ENCODE measurements at places on chromosomes 2 and 18.

DNA sequence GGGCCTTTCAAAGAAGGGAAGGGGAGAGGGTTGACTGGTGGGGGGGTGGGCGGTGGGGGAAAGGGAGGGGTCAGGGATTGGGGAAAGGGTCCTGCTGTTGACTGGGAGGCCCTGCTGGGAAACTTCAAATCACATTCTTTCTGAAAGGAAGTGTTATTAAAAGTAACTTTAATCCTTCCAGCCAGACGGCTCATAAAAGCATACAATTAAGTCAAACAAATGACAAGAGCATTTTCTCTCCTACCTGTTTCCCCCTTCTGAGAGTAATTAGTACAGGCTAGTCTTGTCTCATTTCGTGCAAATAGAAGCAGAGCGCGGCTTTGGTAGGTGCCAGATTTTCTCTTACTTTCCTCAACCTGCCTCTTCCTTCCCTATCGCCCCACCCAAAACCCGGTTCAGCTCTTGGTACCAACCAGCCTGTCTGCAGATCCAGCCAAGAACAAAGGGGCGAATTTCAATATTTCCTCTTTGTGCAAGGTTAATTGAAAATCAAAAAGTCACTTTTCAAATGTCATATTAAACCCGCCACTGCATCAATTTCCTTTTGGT, 2112.6 kb upstream of the PIK3C3 start:
- DNase-seq = no peak

DNA sequence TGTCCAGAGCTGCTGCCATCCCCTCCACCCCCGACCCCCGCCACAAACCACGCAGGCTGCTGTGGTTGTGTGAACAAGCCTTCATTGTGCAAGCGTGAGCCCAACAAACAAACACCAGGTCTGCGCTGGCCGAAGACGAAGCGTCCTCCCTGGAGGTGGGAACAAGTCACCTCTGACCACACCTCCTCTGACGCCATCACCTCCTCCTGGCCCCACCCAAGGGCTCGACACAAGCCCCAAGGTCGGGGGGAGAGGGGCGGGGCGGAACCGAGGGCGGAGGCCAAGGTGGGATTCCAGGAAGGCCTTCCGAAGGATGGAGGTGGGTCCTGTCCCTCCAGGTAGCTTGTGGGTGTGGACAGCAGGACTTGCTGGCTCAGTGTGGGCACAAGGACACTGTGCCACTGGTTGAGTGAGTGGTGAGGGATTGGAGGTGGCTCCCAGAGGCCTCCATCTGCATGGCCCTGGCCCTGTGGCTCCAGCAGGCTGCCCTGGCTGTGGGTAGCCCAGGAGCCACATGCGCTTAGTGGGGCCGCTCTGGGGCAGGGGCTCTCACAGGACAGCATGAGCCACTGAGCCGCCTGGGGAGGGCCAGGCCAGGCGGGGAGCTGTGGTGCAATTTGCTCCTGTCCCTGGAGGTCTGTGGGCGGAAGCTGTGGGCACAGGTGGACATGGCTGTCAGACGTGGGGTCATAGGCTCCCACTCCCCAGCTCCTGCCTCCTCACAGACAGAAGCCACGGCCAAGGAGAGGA, 7.4 kb upstream of the GPR17 start:
- DNase-seq = no peak

- DNase-seq = no peak
Measured at GRCh38 chr2:178114462-178114861, 2.2 kb downstream of the RBM45 start.

DNA sequence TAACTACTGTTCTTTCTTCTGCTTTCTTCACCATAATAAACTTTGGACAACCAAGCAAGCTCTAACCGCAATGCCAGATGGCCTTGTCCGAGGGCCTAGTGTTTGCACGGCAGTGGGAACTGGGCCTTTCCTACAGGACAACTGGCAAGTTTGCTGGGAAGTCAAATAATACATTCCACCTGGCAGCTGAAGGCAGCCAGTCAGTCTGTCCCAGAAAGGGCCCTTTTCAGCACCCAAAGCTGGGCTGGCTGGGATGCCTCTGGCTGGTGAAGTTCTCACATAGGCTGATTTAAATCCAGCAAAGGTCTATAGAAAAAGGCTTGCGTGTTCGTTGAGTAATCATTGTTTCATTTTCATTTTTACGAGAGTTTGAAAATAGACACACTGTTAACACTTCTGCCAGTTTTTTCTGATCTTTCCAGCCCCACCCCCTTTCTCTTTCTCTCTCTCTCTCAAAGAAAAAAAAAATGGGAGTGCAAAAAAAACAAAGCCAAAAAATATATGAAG, 110.0 kb upstream of the EPAS1 start:
- DNase-seq = no peak

DNA sequence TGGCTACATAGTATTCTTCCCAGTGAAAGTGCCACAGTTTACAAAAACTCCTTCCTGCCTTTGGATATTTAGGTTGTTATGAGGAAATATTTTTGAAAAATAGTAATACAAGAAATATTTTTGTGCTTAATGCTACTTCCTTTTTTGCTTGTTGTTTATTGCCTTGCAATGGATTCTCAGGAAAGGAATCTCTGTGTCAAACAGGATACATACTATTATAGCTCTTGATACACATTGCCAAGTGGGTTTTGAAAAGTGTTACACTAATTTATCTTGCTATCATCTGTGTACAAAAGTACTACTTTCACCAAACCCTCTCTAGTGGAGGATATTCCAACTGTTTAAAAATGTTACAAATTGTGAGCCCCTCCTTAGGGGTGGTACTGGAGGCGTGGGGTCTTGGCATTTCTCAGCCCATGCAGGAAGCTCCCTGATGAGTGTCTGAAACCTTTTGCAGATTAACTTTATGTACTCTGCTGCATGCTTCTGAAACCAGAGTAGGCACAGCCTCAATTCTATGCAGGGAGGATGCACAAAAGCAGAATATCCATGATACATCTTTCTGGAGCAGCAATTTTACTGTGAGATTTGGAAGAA, 54.5 kb downstream of the EVA1A start:
- no peak for DNase-seq

- DNase-seq = no peak
Measured at GRCh38 chr2:187774551-187775071, 220.4 kb upstream of the TFPI start.

- DNase-seq = no peak
Measured at GRCh38 chr2:102487761-102488462, 14.9 kb downstream of the SLC9A4 start.

Measured in neural crest cell (in vitro differentiated cells).